ENCODE measurements at places on chromosomes 11 and 22. TPM values are rescaled to one million over a fixed set of nuclear protein-coding genes. Genes with fewer than 3 reads are reported as not detected.

GRCh38 chr11:113255096-113255495, 59.3 kb upstream of the TTC12 start:
- no peak overlapping the region for H3K27ac ChIP-seq
- no peak overlapping the region for H3K4me3 ChIP-seq
- DNase-seq: no peak
- no peaks in the 10 kb centered on the region for H3K27me3 ChIP-seq
- H3K4me1 ChIP-seq: no peaks in the 10 kb centered on the region

Gene OVOL1
- not detected for total RNA-seq

Gene RAG2
- total RNA-seq: not detected

Gene NNMT
- 70.4 TPM for total RNA-seq

Gene THY1
- 8.4 TPM for total RNA-seq

GRCh38 chr22:32533265-32534111, 58.9 kb downstream of the FBXO7 start:
- DNase-seq: no peak
- H3K27ac ChIP-seq: peak overlapping the region; percentile 71
- no peaks in the 10 kb centered on the region for H3K4me1 ChIP-seq
- no peak overlapping the region for H3K4me3 ChIP-seq

DNA sequence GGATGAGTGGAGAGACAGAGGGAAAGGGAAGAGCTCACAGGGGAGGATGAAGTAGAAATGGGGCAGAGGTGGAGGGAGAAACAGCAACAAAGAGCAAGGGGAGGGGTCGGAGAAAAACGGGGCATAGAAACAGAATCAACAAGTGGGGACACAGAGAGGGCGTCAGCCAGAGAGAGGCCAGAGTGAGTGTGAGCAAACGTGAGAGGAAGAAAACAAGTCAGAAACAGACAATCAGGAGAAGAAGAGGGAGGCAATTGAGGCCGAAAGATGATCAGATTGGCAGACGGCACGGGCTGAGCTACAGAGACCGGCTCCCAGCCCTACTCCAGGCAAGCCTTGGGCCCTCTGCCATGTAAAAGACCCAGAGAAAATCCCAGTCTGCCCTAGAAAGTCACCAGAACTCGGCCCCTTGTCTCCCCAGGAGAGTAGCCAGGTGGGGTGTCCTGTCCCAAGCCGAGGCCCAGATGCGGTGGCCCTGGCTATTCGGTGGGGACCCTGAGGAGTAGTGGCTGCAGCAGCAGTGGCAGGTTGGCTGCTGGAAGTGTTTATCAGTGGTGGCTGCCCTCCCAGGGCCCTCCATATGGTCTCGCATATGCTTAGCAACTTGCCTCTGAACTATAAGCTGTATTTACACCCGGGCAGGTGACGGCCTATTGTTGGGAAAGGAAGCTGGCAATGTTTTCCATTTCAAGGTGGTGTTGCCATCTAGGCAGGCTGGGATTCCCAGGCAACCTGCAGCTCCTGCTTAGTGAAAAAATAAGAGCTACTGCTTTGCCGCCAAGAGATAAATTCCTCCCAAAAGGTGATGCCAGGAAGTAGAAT, 14.8 kb upstream of the TSPAN18 start:
- no peaks in the 10 kb centered on the region for H3K27me3 ChIP-seq
- H3K27ac ChIP-seq: no peak overlapping the region
- no peaks in the 10 kb centered on the region for H3K36me3 ChIP-seq
- peaks cover 7% of the 10 kb centered on the region for H3K4me1 ChIP-seq
- no peak for DNase-seq

DNA sequence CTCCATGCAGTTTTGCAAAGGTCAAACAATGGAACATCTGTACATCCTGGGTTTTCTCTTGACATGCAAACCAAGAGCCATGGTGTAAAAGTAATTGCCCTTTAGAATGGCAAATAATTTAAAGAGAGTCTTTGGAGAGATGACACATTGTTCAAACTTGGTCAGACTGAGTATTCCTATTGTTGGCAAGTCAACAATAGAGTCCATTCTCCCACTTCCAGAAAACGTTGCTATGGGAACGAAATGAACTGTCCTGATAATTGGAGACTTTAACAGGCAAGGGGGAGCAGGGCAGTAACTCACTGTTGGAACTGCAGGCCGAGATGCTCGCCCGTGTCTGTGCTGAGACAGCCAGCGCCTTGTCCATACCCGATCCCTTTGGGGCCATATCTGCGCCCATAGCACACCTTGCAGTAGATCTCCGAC, 13.9 kb downstream of the CSRP3 start:
- H3K36me3 ChIP-seq: no peaks in the 10 kb centered on the region
- no peak overlapping the region for H3K4me3 ChIP-seq
- no peaks in the 10 kb centered on the region for H3K27me3 ChIP-seq
- no peak overlapping the region for H3K27ac ChIP-seq

DNA sequence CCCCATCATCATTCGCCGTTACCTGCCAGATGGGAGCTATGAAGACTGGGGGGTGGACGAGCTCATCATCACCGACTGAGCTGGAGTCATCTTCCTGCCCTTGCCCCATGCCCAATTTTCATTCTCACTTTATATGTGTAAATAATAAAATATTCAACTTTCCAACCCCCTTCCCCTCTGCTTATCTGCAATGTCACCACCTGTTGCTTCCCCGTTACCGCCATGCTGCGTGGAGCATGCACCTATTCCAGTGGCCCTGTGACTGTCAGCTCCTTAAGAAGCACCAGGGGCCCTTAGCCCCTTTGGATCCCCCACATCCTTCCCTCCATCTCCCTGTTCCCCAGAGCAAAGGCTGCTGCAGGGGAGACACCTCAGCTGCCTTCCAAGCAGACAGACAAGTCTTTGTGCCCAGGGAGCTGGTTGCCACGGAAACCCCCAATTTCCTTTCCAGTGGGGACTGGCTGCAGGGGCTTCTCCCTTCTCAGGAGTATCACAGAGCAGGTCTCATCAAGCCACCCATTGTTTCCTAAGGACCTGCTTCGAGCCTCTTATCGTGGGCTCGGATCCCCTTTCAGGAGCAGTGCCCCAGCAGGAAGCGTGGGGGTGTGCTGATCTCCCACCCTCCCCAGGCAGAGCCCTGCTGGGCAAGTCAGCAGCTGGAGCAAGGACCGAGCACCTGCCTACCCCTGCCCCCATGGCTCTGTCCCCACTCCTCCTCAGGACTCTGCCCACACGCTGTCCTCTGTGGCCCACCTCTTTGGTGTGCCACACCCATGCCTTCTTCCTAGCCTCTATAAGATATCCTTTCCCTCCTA, 14.3 kb downstream of the POLR2F start:
- H3K36me3 ChIP-seq: no peaks in the 10 kb centered on the region
- no peaks in the 10 kb centered on the region for H3K4me1 ChIP-seq
- H3K27me3 ChIP-seq: no peaks in the 10 kb centered on the region
- no peak overlapping the region for H3K27ac ChIP-seq

- no peak for DNase-seq
- no peaks in the 10 kb centered on the region for H3K36me3 ChIP-seq
- no peak overlapping the region for H3K4me3 ChIP-seq
- H3K27me3 ChIP-seq: peaks cover 12% of the 10 kb centered on the region
These were observed 3.5 kb upstream of the ASRGL1 start for GRCh38 chr11:62333768-62334167.

- H3K27ac ChIP-seq: no peak overlapping the region
- no peaks in the 10 kb centered on the region for H3K27me3 ChIP-seq
- peaks cover 15% of the 10 kb centered on the region for H3K4me1 ChIP-seq
- no peak for DNase-seq
These were observed 367 bp upstream of the MMP11 start for GRCh38 chr22:23772315-23772648.
